ENCODE measurements at places on chromosomes 4 and X.

- DNase-seq: no peak
These were observed 934.3 kb upstream of the SLIT2 start for GRCh38 chr4:19317377-19317776.

DNA sequence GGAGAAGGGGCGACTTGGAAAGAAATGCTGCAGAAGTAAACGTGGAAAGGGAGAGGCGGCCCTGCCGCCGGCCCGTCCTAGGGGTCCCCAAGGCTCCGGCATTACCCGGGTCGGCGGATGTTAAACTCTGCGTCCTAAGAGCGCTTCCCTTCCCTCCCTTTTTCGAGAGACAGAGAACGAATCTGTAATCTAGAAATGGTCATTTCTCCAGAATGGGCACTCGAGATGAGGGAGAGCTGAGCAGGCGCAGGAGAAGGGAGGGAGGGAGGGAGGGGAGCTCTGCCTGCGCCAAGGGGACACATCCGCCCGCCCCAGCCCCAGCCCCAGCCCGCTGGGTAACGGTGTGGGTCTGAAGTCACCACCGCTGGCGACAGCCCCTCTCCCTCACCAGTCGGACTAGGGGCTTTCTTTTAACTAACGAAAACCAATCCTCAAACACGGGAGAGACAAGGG is 1.7 kb downstream of the HCFC1 start:
- peak; percentile 42 for DNase-seq

- no peak for DNase-seq
These were observed 57.2 kb downstream of the ABLIM2 start for GRCh38 chr4:8101213-8102075.

DNA sequence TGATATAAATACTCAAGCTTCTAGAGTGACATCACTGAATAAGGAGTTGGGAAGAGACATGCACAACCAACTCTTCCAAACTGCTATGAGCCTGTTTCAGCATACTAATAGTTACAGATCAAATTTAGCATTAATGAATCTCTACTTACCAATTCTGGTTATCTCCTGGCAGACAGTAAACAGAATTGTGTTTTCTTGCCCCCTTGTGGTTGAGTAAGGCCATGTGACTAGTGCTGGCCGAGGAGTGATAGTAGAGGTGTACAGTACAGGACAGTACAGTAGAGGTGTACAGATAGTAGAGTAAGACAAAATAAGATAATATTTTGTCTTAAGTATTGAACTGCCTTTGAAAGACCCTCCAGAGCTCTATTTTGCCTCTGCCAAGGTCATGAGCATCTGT is 681.4 kb downstream of the GABRG1 start:
- DNase-seq: no peak

DNA sequence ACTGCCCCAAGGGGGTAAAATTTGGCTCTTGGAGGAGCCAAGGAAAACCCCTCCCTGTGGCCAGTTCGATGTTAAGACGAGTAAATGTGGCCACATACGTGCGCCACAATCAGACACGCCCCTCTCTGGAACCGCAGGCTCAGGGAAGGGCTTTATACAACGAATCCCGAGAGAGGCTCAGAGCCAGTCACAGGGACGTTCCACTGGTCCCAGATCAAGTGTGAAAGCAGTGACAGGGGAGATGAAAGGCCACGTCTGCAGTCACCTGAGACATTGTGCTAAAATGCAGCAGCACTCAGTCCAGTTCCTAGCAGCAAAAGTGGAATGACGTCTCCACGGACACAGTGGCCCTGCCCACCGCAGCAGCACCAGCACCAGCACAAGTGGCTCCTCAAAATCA is 68.0 kb downstream of the ACOX3 start:
- no peak for DNase-seq

DNA sequence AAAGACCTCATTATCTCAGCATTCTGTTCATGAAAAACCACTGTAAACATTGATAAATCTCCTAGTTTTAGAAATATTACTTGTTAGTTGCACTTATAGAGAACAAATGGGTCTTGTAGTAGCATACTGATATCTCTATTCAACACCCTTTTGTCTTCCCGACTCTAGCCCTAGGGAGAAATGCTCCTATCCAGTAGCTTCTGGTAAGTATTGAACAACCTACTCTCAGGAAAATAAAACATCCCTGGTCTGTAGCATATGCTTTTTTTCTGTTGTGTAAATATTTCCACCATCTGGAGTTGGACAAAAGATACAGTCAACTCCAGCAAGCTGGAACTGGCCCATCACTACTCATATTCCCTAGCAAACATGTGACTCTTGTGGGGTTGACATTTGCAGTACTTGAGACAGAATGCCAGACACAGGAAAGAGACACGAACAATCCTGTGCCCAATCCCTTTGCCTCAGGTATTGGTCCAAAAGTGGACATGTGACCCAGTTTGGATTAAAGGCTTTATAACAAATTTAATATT is 188.2 kb downstream of the GC start:
- DNase-seq: no peak

DNA sequence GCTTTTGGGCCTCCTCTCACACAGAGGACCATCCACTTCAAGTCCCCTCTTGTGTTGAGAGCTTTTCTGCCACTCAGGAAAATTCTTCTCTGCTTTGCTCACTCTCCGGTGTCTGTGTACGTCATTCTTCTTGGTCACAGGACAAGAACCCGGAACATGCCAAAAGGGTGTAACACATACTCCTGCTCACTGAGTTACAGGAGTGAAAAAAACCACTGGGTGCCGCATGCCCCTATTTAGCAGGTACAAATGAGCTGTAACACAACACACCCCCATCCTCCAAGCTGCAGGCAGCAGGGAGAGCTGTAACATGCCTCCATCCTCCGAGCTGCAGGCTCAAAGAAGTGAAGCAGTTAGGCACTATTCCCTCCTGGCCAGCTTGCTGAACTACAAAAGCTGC is 13.0 kb upstream of the CXCL2 start:
- no peak for DNase-seq

GRCh38 chr4:3388471-3389232 is 53.1 kb upstream of the HGFAC start:
- peak; percentile 95 for DNase-seq

DNA sequence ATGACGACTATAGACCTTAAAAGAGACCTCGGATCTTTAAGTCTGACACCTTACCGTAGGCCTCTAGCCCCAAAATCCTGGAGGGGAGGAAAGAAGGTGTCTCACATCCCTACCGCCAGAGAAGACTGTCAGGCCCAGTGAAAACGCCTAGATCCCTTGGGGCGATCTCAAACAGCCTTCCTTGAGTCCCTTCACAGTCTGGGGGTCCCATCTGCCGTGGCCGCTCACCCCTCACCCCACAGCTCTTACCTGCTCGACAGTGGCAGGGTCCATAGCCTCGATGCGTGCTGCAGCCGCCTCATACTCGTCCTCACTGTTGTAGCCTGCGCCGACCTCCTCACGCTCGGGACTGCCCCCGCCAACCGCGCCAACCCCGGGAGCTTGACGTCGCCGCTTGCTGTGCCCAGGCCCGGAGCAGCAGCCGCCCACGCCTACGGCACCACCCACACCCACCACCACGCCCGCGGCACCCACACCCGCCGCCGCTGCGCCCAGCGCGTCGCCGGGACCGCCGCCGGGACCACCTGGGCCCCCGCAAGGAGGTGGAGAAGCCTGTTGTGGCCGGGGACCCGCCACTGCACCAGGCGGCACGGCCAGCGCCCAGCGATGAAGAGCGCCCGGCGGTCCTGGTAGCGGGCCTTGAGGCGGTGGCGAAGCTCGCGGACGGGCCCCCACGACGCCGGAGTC is 536 bp downstream of the OTUD5 start:
- no peak for DNase-seq

DNA sequence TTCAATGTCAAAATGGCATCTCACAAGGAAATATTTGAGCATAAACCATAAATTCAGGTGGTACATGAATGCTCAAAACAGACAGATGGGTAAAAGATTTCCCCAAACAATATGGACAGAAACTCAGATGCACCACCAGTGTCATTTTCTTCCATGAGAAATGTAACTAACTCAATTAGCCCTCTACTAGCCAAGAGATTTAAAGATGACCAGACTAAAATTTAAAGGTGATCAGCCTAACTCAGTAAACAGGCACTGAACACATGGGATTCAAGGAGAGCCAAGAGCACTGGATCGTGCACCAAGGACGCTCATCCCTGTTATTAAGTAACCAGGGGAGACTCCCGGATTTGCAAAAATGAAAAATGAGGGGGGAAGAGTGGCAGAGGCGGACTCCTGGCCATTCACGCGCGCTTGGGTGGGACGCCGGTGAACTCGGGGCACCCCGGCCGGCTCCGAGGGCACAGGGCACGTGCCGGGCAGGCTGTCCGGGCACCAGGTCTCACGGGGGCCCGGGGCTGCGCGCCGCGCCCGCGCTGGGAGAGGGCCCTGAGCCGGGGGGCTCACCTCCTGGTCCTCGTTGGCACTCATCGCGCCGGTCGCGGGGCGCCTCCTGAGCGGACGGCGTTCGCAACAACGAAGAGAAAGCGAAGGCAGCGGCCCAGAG is 490 bp downstream of the RWDD4 start:
- DNase-seq: peak; percentile 24

DNA sequence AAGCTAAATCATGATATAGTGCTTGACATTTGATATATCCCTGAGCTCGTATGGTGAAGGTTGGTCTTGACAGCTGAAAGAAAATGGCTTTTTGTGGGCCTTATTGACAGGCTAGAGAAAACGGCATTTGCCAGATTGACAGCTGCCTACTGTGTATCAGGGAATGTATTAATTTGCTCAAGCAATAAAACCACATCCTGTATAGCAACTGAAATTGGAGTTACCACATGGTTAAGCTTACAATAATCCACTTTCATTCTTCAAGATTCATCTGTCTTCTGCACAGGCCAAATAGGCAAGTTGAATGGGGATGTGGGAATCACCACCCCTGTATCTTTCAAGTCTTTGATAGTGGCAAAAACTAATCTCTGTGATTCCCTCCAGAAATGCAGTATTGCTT is 76.2 kb upstream of the IL2 start:
- no peak for DNase-seq

- DNase-seq: no peak
These were observed 9.2 kb upstream of the BGN start for GRCh38 chrX:153485396-153486080.

- DNase-seq: no peak
These were observed 171.1 kb downstream of the HHIP start for GRCh38 chr4:144817081-144817480.

- DNase-seq: no peak
These were observed 475.4 kb upstream of the HS3ST1 start for GRCh38 chr4:11904117-11904535.

- peak; percentile 18 for DNase-seq
These were observed 28.3 kb downstream of the ADD1 start for GRCh38 chr4:2871911-2872310.

DNA sequence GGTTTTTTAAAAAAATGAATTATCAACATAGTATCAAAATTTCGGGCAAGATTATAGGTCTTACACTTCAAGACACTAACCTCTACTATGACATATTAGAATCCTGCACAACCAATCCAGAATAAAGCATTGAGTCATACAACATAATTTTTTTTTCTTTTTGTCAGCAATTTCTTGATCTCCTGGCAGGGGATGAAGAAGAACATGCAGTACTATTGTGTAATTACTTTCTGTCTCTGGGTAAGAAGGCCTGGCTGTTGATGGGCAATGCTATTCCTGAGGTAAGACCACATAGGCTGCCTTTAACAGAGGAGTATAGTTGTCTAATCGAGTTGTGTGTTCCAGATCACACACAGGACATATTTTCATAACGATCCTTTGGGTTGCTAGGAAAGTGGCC is 67.5 kb downstream of the FBXL5 start:
- DNase-seq: no peak

- DNase-seq: no peak
These were observed 43.5 kb downstream of the SRPX2 start for GRCh38 chrX:100687546-100687945.

All from M059J (cell line).